ENCODE measurements at places on chromosomes 2 and 18. TPM values are rescaled to one million over a fixed set of nuclear protein-coding genes. Genes with fewer than 3 reads are reported as not detected.

GRCh38 chr2:102895376-102895775, 133.5 kb downstream of the TMEM182 start:
- H3K4me1 ChIP-seq, result no peaks in the 10 kb centered on the region
- no peak overlapping the region for H3K27ac ChIP-seq
- H3K27me3 ChIP-seq, result no peaks in the 10 kb centered on the region
- no peaks in the 10 kb centered on the region for H3K36me3 ChIP-seq

DNA sequence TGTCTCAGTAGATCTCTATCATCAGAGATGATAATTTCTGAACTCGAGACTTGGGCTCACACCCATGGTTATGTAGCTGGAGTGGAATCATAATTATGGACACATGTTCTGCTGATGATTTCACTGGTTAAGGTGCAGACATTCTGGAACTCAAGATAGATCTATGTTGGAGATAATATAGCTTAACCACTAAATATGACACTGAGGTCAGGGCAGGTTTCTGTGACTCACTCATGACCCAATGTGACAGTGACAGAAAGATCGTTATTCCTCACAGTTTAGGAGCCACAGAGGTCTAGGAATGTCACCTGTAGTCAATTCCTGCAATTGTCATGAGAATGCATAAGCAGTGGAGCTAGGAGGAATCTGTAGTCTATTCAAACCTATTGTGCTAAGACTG, 828.6 kb downstream of the TRIB2 start:
- H3K27me3 ChIP-seq, result no peaks in the 10 kb centered on the region
- H3K27ac ChIP-seq, result no peak overlapping the region
- H3K4me3 ChIP-seq, result no peak overlapping the region

GRCh38 chr2:96108541-96109360, 7.6 kb downstream of the ADRA2B start:
- no peaks in the 10 kb centered on the region for H3K36me3 ChIP-seq
- peak overlapping the region; percentile 65 for H3K27ac ChIP-seq
- DNase-seq, result no peak
- no peaks in the 10 kb centered on the region for H3K4me1 ChIP-seq
- no peak overlapping the region for H3K4me3 ChIP-seq

Gene ZC3H6
- 1.5 TPM for total RNA-seq

Gene TLX2
- not detected for total RNA-seq

Gene ATIC
- total RNA-seq, result 8.9 TPM

Gene ARHGAP25
- total RNA-seq, result 8.3 TPM

Gene RSAD2
- 0.32 TPM for total RNA-seq
